Breast epithelium (tissue), 4 donors: ENCODE measurements at places on chromosomes 4 and X.

DNA sequence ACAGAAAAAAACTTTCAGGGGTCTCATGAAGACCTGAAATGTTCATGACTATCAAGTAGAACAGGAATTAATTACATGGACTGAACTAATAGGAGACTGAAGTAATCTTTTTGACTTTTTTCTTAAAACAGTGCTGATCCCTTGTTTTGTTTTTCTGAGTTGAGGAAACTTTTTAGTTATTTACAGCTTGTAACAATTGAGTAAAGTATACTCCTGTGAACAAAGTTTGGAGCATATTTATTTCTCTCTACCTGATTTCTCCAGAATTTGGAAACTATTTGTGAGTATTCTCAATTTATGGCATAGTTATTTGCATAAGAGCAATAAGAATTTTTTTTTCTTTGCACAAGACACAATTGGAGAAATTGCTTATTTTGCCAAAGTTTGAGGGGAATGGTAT is 64.8 kb downstream of the PCDH18 start:
- no peak for DNase-seq

DNA sequence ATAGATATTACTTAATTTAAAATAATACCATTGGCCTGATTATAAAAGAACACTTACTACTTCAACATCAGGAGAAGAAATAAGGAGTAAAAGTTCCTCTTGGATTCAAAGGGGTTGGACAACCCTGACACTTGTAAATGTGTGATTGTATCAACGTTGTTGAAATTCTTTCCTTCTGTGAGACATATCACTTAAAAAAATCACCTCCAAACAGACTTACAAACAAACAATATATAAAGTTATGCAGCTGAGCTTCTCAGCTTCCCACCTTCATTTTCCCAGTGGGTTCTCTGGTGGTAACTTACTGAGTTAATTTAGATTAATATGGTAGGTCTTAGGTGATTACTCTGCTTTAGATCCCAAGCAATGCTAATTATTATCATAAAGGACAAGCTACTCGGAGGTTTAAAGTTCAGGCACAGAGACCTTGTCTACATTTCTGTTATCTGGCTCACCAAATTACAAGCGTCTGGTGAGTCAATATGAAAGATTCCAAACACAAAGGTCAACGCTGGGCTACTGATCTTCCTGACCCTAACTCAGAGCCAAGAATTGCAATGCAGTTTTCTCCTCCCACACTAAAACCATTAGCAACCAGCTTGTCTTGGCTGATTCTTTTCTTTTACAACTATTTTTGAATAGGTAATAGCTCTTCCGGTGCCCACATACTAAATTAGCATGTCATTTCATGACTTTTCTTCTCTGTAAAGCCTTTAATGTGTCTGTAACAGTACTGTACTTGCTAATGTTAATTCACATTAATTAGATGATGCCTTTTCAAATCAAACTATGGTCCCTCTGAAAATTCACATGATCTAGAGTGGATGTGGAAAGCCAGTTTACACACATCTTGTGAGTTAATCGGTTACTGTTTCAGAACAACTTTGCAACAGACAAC is 157.6 kb downstream of the RASL11B start:
- no peak for DNase-seq

GRCh38 chr4:32180086-32180485 is 1459.9 kb downstream of the PCDH7 start:
- DNase-seq = no peak

GRCh38 chr4:1711571-1712215 is 426 bp downstream of the SLBP start:
- no peak for DNase-seq

- DNase-seq = no peak
Observed at GRCh38 chr4:80336582-80336981, 1.1 kb downstream of the CFAP299 start.

DNA sequence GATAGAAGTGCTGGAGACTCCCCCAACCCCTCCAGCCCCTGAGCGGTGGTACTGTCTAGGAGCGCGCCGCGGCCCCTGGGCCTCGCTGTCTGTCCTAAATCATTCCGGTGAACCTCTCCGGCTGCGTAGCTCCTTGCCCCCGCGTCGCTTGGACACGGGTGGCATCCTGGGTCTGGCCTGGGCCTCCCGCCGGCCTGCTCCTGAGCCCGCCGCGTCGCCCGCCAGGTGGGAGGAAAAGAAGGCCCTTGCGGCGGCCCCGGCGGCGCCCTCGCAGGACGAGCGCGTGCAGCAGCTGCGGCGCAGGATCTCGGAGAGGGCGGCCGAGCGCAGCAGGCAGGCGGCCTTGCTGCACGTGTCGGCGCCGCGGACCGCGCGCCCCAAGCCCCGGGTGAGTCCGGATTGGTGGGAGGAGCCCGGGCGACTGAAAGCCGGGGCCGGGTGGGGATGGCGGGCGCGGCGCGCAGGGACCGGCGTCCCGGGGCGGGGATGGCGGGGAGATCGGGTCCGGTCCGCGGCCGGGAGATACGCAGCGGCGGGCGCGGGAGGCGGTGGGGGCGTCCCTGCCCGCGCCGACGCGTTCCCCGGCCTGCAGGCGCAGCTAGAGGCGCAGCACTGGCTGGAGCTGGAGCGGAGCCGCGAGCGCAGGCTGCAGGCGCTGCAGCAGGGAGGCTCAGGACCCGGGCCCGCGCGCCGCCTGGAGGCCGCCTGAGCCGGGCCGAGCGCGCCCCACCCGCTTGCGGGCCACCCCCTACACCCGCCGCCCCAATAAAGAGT is 6.5 kb upstream of the RNF4 start:
- DNase-seq = peak; percentile 19

GRCh38 chr4:139675651-139676050 is 10.0 kb downstream of the MGST2 start:
- no peak for DNase-seq

- no peak for DNase-seq
Observed at GRCh38 chr4:16029262-16029661, 54.6 kb downstream of the PROM1 start.

DNA sequence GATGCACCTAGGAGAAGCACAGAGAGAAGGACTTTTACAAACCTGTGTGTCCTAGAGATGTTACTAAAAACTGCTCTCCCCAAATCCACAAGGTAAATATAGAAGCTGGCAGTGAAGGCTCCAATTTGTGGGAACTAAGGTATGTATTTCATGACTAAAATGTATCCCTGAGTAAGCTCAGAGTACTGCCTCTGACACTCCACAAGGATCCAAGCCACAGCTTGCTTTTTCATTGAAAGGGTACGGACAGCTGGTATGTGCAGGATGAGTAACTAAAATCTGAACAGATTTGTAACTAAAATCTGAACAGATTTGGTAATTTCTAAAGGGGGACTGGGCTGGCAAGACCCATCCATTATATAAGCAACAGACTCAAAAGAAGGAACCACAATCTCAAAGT is 187.6 kb downstream of the DCLK2 start:
- DNase-seq = no peak

- DNase-seq = no peak
Observed at GRCh38 chr4:38275331-38276100, 315.3 kb downstream of the PTTG2 start.

GRCh38 chr4:107279733-107280132 is 243.6 kb upstream of the DKK2 start:
- no peak for DNase-seq

- DNase-seq = no peak
Observed at GRCh38 chrX:10939424-10939823, 171.7 kb upstream of the HCCS start.

DNA sequence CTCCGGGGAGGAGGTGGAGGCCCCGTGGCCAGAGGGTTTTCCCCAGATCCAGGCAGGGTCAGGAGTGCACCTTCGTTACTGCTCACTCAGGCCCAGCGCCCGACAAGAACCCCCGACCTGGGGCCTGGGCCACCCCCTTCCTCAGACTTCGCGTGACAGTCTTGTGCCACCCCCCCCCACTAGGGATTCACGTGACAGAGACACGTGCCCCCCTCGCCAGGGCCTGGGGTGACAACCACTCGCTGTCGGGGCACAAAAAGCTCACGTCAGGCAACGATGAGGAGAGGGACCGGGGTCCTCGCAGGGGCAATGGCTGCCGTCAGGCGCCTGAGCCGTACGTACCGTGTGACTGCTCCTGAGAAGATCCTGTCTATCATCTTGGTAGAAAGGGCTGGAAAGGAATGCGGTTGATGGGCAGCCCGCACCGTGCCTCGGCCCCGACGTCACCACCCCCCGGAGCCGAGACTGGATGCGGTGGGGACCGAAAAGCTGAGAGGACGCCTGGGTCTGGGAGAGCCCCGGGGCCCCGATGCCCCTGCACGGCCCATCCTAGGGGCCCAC is 23.0 kb upstream of the GTPBP6 start:
- DNase-seq = no peak

- no peak for DNase-seq
Observed at GRCh38 chr4:110675426-110675825, 52.5 kb upstream of the PITX2 start.
